ENCODE measurements at places on chromosomes 5 and 9.

DNA sequence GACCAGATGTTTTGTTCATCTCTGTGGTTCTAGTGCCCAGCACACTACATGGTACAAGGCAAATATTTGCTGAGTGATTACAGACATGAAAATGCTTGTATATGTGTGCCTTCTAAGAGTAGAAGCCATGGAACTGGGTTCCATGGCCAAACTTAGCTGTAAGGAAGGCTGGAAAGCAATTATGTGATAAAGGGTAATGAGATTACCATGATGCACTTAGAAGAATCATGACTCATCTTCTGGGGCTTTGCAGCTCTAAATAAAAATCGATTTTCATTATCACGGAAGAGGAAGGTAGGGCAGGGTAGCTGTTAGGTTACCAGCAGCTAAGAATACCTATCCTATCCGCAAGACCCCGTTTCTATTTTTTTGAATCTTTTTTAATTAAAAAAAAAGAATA lies 28.0 kb downstream of the RFK start:
- no peak for DNase-seq

- DNase-seq: no peak
These were observed 5.8 kb upstream of the TERT start for GRCh38 chr5:1300581-1301083.

GRCh38 chr5:81851481-81852178 lies 100.7 kb upstream of the SSBP2 start:
- DNase-seq: peak; percentile 94

GRCh38 chr5:158727136-158727535 lies 372.6 kb downstream of the EBF1 start:
- DNase-seq: no peak

- DNase-seq: no peak
These were observed 144.8 kb upstream of the SLC12A2 start for GRCh38 chr5:127938746-127939145.

DNA sequence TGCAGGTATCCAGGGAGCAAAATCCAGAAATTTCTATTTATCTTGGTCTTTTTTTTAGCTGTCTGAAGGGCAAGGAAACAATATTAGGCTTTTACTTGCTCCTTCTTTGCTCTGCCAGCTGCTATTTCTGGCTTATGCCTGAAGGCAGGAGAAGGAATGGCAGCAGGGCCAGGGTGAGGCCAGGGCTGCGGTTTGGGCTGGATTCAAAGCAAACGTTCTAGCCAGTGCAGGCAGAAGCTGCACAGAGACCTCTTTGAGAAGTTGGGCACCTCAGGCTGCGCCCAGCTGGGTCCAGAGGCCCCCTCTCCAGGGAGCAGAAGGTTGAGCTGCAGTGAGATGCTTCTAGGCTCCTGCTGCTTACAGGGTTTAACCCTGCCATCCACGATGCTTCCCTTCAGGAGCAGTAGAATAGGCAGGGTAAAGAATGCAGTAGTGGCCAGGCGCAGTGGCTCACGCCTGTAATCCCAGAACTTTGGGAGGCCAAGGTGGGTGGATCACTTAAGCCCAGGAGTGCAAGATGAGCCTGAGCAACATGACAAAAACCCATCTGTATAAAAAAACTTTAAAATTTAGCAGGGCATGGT lies 201.2 kb downstream of the ADCY2 start:
- no peak for DNase-seq

DNA sequence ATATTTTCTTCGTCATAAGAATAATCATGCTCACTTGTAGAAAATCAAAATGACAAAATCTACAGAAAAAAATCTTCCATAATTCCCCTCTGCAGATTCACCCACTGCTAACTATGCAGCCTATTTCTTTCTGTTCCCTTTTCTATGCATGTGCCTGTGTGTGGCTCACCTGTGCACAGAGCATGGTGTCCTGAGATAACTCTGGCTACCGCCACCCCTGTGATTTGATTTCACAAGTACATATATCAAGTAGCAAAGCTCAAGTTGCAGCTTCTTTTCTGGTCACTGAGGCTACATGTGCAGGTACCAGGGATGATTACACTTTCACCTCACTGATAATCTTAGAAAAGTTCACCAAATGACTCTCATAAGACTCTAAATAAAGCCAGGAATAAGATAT lies 18.4 kb upstream of the ISCA1 start:
- no peak for DNase-seq

- DNase-seq: no peak
These were observed 5.3 kb upstream of the DAB2IP start for GRCh38 chr9:121645853-121646807.

DNA sequence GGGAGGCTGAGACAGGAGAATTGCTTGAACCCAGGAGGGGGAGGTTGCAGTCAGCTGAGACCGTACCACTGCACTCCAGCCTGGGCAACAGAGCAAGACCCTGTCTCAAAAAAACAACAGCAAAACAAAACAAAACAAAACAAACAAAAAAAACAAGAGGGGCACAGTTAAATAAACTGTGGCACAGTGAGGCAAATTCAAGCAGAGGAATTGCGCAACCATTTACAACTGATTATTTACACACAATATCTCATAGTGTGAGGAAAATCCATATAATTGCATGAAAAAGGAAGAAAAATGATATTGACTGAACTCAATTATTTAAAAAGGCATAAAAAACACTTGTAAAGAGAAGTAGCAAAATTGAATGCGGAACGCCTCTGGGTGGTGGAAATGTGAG lies 161.5 kb downstream of the CRB2 start:
- no peak for DNase-seq

DNA sequence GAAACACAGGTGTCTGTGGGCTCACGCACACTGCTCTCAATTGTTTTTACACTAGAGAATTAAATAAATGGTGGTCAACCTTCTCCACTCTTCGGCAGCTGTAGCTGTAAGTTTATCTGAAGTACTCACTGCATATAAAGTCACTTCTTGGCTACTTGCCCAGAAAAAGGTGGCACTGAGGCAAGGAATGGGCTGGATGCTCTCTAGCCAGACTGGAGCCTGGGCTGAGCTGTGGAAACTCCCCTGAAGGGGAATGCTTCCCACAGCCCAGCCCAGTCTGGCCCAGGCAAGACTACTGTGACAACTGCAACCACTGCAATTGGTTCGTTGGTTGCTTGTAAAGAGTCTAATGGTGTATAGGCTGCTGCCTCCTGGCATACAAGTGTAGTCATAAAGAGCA lies 4.5 kb downstream of the LEAP2 start:
- DNase-seq: peak; percentile 82

GRCh38 chr5:10352430-10353240 lies 860 bp upstream of the MARCHF6 start:
- DNase-seq: peak; percentile 52

DNA sequence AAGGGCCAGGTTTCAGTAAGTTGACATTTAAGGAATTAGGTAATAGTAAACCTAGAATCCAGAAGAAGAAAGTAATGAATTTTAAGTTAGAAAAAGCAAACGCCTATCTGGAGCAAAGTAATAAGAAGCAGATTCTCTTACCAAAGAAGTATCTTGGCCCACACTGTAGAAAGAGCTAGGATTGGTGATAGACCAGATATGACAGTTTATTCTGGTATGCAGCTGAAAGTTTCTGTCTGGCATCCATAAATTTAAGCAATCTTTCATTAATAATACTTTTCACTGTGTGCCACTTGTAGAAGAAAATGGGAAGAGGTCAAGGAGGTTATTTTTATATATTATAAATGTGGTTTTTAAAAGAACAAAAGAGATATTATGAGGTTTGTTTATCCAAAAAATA lies 3.0 kb downstream of the RECK start:
- peak; percentile 65 for DNase-seq

GRCh38 chr5:128681764-128682592 lies 143.9 kb upstream of the FBN2 start:
- no peak for DNase-seq

GRCh38 chr5:28809811-28810750 lies 1771.7 kb upstream of the CDH9 start:
- no peak for DNase-seq

GRCh38 chr5:169876386-169876785 lies 103.9 kb downstream of the INSYN2B start:
- peak; percentile 49 for DNase-seq

- DNase-seq: no peak
These were observed 78.1 kb upstream of the PRLR start for GRCh38 chr5:35308421-35308820.

DNA sequence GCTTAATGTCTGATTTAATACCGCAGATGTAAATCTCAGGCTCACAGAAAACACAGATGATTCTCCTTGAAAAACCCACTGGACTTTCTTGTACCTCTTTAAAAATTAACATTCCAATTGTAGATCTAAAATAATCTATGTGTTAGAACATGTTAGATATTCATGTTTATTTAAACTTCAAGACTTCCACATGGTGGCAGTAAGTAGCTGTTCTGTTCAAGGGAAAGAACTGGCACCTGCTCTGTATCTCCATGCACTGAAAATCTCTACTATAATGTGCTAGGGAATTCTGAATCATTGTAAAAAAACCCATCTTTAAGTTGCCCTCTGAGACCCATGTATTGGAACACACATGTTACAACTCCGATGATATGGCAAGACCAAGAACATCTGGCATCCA lies 366.9 kb downstream of the DMRTA1 start:
- peak; percentile 52 for DNase-seq

- DNase-seq: peak; percentile 97
These were observed 117.4 kb upstream of the ELL2 start for GRCh38 chr5:96079075-96079474.

DNA sequence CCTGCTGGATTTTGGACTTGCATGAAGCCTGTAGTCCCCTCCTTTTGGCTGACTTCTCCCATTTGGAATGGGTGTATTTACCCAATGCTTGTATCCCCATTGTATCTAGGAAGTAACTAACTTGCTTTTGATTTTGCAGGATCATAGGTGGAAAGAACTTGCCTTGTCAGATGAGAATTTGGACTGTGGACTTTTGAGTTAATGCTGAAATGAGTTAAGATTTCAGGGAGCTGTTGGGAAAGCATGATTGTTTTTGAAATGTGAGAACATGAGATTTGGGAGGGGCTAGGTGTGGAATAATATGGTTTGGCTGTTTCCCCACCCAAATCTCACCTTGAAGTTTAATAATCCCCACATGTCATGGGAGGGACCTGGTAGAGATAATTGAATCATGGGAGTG lies 189.6 kb upstream of the CDKN2B start:
- no peak for DNase-seq

DNA sequence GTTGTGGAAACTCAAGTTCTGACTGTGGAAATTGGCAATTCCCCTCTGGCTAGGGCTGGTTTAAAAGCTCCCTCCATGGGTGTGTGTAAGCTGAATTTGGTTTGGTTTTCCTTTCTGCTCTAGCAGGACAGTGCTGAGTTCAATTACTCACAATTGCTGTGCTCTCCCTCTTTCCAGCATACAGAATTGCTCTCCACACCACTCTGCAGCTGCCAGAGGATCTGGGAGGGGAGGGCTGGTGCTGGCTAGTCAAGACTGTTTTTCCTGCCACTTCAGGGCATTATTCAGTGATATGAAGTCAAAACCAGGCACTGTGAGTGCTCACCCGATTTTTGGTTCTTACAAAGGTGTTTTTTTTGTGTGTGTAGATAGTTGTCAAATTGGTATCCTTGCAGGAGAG lies 336.9 kb upstream of the SLC24A2 start:
- DNase-seq: no peak

DNA sequence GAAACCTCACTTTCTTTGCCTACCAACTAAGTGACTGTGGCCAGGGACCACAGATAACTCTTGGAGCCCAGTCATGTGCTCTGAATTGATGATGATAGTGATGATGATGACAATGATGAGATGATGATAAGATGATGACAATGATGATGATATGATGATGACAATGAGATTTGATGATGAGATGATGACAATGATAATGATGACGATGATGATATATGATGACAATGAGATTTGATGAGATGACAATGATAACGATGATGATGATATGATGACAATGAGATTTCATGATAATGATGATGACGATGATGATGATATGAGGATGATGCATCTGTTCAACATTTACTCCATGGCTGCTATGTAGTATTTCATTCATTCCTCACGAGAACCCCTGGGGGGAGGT lies 213.0 kb downstream of the ERCC6L2 start:
- no peak for DNase-seq

DNA sequence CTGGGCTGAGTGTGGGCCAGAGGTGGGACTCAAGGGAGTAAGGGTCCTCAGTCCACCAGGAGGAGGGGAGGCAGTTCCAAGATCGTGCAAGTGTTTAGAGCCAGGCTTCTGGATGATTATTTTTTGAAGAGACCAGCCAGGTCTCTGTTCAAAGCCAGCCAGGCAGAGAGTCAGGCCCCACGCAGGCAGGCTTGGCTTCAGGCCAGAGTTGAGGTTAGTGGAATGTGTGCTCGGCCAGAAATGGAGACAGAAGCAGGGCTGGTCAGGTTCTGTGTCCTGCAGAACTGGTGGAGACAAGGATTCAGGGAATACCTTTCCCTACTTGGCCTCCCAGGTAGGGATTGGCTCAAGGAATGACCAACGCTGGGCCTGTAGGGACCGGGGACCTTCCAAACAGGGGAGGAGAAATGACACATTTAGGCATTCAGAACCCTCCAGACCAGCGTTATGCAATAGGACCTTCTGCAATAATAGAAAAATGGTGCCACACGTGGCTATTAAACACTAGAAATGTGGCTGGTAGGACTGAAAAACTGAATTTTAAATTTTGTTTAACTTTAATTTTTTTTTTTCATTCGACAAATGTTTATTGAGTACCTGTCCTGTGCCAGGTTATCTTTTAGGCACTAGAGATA lies 106.2 kb downstream of the CMYA5 start:
- no peak for DNase-seq

DNA sequence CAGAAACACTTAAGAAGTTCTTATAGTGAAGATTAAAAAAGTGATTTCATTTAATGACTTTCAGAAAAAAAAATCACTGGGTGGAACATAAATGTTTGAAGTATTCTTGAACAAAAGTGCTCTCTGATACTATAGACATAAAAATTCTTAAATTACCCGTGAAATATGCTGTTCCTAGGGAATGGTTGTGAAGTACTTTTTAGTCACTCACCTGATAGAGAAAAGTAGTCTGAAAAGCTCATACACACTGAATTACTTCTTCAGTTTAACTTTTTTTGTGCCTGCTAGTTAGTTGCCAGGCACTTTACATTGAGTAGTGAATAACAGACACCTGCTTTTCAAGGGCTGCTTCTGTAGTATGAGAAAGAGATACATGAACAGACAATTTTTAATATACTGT lies 78.0 kb downstream of the SH3GL2 start:
- DNase-seq: no peak

GRCh38 chr5:59525957-59526356 lies 367.6 kb downstream of the PDE4D start:
- DNase-seq: peak; percentile 51

GRCh38 chr5:74261421-74261820 lies 379.1 kb downstream of the ENC1 start:
- DNase-seq: no peak

DNA sequence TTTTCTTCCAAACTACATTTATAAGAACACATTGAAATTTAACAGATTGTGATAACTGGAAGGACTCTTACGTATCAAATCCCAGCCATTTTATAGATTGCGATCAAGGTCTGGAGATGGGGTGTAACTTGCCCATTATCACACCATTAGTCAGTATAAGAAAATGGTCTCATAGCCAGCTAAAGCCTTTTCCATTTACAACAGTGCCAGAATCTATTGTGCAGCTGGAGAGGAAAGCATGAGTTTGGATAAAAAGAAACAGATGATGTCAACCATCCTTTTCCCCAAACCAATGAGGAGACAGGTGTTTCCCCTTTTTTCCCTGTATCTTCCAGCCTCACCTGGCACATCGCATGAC lies 658.8 kb downstream of the ACTL7B start:
- DNase-seq: no peak

- DNase-seq: no peak
These were observed 392.9 kb upstream of the WWC1 start for GRCh38 chr5:167898361-167899042.
